ENCODE measurements at places on chromosomes 2 and 18.
A peak's percentile ranks its signal among the peaks of the same experiment; 100 is the strongest.

DNA sequence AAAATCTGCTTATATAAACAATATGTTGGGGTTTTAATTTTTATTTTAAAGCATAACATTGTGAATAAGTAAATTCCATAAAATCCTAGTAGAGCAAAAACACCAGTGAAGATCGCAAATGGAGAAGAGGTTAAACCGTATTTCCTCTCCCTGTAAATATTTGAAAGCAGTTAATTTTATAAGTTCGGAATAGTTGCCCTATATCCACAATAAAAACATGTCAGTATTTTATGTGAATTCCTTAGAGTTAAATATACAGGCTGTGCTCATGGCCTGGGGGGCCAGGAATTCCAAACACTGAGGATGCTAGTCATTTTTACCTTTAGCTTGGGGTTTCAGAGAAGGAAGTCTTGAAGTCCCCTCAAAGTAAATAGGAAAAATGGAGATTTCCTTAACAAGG is 135.0 kb downstream of the FIGN start:
- DNase-seq: no peak

GRCh38 chr2:65669574-65669973 is 237.2 kb upstream of the SPRED2 start:
- no peak for DNase-seq

GRCh38 chr2:101473591-101473910 is 1.4 kb downstream of the RFX8 start:
- DNase-seq: no peak

- no peak for DNase-seq
Measured at GRCh38 chr2:151363709-151364108, 6.3 kb downstream of the TNFAIP6 start.

GRCh38 chr2:150129921-150130575 is 357.4 kb downstream of the RND3 start:
- no peak for DNase-seq

GRCh38 chr2:127175041-127175721 is 44.9 kb downstream of the CYP27C1 start:
- no peak for DNase-seq

GRCh38 chr2:210363261-210363660 is 48.3 kb upstream of the MYL1 start:
- no peak for DNase-seq

DNA sequence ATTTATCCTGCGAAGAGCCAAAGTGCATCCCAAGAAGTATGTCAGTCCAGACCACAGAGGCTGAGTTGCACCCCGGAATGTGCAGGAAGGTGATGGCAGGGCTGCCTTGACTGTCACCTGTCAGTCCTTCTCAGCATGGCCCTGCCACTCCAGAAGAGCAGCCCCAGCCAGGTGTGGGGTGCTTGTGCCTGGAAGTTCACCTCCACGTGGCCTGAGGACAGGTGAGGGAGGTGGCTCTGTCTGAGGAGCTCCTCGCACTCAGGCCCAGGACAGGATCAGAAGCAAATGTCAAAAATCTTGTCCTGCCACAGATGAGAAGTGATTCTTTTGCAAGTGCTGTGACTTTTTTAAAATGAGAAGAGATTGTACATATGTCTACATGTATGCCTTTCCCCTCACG is 31.4 kb upstream of the B3GNT7 start:
- no peak for DNase-seq

GRCh38 chr2:118219611-118220010 is 131.3 kb downstream of the INSIG2 start:
- DNase-seq: no peak

- no peak for DNase-seq
Measured at GRCh38 chr18:48853588-48853987, 97.2 kb downstream of the SMAD7 start.

GRCh38 chr18:34083910-34084535 is 140.7 kb downstream of the NOL4 start:
- DNase-seq: no peak

- no peak for DNase-seq
Measured at GRCh38 chr2:217905395-217905794, 97.4 kb downstream of the TNS1 start.

- DNase-seq: no peak
Measured at GRCh38 chr2:165376571-165376975, 92.9 kb upstream of the CSRNP3 start.

DNA sequence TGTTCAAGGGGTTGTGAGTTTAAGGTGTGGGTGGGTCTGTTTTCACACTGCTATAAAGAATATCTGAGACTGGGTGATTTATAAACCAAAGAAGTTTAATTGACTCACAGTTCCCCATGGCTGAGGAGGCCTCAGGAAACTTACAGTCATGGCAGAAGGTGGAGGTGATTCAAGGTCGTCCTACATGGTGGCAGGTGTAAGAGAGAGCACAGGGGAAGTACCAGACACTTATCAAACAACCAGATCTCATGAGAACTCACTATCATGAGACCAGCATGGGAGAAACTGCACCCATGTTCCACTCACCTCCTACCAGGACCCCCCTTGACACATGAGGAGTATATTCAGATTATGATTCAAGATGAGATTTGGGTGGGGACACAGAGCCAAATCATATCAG is 38.0 kb downstream of the RHBDD1 start:
- no peak for DNase-seq

GRCh38 chr2:236712304-236712703 is 142.7 kb downstream of the ACKR3 start:
- DNase-seq: no peak

DNA sequence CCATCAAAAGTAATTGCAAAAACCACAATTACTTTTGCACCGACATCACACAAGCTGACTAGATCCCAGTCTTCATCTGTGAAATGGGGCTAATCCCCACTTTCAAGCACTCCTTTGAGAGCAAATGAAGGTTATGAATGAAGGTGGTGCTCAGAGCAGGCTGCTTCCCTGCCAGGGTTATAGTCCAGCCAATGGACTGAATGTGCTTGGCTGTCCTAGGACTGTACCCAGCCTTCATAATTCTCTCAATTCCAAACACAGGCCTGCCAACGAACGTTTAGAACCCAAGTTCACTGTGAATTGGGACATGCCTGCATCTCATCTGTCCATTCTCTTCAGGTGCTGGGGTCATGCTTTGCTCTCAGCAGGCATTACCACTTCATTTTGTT is 27.8 kb upstream of the ICOS start:
- DNase-seq: no peak

DNA sequence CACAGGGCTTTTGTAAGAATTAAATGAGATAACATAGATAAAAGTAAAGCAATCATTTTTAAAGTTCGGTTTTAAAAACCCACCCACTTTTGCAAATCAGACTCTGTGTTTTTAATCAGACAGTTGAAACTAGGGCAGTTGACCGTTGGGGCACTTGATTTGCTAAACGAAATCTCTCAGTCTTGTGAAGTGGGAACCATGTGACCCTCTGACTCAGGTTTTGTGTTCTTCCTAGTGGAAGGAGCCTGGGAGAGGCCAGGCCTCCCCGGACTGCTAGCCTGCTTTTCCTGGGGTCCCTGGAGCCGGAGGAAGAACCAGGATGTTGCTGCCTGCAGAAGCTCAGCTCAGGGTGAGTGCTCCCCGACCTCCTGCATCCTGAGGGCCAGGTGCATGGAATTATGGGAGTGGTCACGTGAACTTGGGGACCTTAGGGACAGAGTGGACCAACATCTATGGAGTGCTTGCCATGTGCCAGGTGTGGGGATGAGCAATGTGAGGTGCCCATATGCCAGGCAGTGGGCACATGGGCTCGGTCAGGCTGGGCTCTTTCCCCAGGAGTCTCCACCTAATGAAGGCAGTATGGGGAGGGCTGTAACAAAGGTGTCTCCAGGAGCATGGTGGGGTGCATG is 3.9 kb downstream of the C2orf72 start:
- no peak for DNase-seq

GRCh38 chr2:171260471-171261424 is 100.1 kb upstream of the TLK1 start:
- peak; percentile 31 for DNase-seq

DNA sequence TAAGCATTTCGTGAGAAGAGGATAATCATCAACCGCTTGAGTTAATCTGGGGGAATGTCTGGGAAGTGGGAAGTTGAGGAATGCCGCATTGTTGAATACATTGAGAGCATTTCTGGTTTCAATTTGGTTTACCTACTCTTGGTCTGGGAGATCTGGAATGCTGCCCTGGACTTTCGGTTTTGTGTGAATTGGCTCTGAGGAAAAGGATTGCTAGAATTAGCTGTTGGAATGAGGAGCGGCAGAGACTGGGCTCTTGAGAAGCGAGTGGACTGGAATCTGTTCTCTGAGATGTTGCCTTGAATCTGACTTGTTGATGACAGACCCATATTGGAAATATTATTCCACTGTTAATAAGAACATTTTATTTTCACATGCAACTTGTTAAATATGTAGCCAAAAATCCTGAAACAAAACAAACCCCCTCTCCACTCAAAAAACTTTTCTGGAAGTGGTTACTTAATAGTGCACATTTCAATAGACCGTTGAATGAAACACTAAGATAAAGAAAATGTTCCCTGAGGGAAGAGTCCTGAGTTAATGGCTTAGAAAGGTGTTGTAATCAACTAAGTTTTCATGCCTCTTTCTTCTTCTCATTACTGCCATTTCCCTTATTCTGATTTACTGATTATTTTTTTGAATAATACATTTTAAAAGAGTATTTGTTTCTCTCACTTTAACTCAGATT is 50.8 kb downstream of the PTPRM start:
- DNase-seq: no peak

- DNase-seq: no peak
Measured at GRCh38 chr2:100217323-100217722, 74.9 kb upstream of the AFF3 start.

- DNase-seq: no peak
Measured at GRCh38 chr2:9219027-9219445, 12.4 kb downstream of the ASAP2 start.

- no peak for DNase-seq
Measured at GRCh38 chr2:46971929-46972328, 56.3 kb upstream of the MCFD2 start.

DNA sequence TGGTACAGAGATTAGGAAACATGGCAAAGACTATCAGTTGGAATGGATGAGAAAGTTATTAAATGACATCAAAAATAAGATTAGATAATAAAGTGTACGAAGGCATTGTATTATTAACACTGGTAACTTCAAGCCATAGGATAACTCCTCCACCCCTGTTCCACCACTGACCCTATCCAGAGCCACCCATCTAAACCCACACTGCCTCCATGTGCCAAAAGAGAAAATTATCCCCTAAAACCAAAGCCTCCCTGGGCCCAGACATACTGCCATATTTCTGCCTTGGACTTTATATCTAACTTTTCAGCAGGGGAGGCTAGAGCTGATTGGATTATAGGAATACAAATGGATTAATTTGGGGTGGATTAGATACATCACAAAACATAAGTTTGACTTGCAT is 443.7 kb downstream of the BCL11A start:
- DNase-seq: no peak

- no peak for DNase-seq
Measured at GRCh38 chr2:79920512-79921076, 384.0 kb downstream of the LRRTM1 start.

GRCh38 chr2:209525331-209525730 is 101.5 kb downstream of the MAP2 start:
- DNase-seq: no peak

DNA sequence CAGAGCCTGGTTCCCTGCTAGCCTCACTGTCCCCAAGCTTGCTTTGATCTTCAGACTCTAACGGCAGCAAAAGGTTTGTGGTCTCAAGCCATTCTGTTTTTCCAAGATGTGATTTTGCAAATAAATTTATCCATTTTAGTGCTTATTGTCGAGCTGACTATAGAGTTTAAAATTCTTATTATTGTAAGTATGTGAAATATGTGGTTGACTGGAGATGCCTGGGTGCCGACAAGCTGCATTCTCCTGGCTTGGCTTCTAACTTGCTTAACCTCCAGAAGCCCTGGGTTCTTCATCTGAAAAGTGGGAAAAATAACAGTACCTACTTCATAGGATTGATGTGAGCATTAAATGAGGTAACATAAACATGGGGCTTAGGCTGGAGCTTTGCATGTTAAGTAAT is 9.9 kb upstream of the EDAR start:
- no peak for DNase-seq

- DNase-seq: no peak
Measured at GRCh38 chr2:18065249-18065648, 186.8 kb downstream of the KCNS3 start.

DNA sequence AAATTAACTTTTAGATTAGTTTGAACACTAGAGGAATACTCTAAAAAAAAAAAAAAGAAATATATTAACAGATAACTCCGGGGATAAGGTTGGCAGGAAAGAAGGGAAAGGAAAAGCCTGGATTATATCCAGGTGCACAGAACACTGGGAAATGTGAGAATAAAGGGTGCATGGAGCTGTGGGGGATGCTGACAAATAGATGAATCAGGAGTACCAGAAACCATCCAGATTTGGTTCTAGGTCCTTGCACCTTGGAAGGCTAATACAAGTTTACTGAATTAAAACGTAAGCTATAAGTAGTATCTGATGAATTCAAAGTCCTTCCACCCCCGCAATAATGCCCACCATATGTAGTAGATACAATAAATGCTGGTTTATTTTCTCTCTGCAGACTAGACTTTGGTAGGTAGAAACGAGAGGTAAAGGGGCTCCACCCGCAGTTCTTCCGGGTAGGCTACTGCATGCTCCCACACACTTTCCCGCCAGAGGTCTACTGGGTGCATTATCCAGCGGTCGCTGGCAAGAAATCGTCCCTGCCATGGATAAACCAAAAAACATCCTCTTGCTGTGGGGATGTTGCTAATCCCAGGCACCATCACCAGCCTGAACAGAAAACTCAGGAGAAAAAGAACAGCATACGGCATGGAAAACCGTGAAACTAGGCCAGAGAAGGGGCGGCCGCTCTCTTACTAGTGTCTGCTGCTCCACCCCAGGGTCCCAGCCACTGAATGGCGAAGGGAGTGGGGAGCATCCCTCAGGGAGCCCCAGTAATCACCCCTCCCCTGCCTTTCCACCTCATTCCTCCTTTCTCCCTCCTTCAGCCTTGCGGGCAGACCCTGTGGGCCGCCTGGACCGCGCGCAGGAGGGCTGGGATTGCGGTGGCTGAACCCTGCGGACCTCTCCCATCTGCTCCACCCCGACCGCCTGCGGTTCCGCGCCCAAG is 1.5 kb downstream of the CNRIP1 start:
- no peak for DNase-seq

- DNase-seq: no peak
Measured at GRCh38 chr2:71891155-71891554, 256.5 kb downstream of the CYP26B1 start.

GRCh38 chr2:127093648-127094210 is 13.2 kb downstream of the BIN1 start:
- DNase-seq: no peak

DNA sequence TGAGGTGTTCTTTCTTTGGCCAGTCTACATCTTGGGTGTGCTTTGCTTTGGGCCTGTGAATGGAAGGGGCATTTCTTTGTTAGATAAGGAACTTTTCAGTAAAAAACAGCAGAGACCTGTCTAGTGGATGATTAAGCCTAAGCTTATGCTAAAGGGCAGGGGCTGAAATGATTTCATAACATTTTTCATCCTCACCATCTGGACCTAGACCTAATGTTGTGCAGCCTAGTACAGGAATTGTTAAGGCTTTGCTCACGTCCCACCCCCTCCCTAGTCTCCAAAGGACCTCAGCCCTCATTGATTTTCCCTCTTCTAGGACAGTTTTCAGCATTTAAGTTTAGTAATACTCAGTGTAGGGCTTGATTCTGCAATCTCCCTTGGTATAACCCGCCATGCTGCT is 111.8 kb downstream of the PRKCE start:
- no peak for DNase-seq

All from activated CD4-positive, CD25-positive, alpha-beta regulatory T cell treated with anti-CD3 and anti-CD28 coated beads, Interleukin-2, amount 50 U/mL, for 72 hours (primary cell).